ENCODE measurements at places on chromosomes 16 and 17.
A peak's percentile ranks its signal among the peaks of the same experiment; 100 is the strongest.

DNA sequence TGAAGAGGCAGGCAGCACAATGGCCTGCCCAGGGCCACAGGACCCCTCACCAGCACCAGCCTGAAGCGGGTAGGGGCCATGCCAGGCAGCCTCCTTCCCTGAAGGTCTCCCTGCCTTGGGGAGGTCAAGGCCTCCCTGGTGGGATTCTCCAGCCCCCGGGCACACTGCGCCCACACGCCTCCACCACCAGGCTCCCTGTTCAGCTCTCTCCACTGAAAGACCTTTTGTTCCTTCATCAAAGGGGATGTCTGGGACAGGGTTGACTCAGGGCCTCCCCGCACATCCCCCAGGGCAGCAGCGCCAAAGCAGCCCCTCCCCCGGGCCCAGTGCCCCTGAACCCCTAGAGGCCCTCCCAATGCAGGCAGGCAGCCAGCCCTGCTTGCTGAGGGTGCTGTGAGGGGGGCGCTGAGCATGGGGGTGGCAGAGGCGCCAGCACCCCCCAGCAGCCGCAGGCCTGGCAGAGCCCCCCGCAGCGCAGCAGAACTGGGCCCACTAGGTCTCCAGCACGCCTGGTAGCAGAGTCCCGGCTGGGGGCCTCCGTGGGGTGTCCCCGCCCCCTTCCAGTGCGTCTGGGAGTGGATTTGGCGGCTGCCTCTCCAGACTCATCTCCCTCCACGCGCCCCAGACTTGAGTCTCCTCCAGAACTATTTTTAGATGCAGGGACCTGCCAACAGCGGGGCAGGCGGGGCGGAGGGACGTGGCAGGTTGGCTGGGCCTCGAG lies 13.1 kb downstream of the BCAR1 start:
- DNase-seq: peak; percentile 94

- DNase-seq: peak; percentile 71
These were observed 211.9 kb downstream of the PRKCA start for GRCh38 chr17:66514227-66514806.

GRCh38 chr16:89013111-89013510 lies 36.1 kb upstream of the CBFA2T3 start:
- no peak for DNase-seq

DNA sequence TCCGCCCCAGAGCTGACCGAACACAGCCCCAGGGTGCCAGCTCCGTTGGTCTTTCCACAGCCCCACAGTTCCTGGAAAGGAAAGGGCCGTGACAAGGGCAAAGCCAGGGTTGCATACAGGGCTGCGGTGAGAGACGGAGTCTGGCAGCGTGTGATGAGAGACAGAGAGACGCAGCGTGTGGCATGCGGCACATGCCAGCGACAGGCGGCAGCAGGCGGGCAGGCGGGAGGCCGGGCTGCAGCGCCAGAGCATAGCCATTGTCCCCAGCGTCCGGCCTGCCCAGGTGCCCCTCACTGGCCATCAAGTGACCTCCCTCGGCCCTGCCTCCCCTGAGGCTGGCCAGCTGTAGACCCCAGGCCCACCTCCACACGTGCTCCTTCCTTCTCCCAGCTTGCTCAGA lies 8.6 kb downstream of the RTN4RL1 start:
- no peak for DNase-seq

- no peak for DNase-seq
These were observed 8.6 kb upstream of the MYLK3 start for GRCh38 chr16:46756772-46757171.

- no peak for DNase-seq
These were observed 299.8 kb downstream of the CNTNAP4 start for GRCh38 chr16:76577003-76577402.

DNA sequence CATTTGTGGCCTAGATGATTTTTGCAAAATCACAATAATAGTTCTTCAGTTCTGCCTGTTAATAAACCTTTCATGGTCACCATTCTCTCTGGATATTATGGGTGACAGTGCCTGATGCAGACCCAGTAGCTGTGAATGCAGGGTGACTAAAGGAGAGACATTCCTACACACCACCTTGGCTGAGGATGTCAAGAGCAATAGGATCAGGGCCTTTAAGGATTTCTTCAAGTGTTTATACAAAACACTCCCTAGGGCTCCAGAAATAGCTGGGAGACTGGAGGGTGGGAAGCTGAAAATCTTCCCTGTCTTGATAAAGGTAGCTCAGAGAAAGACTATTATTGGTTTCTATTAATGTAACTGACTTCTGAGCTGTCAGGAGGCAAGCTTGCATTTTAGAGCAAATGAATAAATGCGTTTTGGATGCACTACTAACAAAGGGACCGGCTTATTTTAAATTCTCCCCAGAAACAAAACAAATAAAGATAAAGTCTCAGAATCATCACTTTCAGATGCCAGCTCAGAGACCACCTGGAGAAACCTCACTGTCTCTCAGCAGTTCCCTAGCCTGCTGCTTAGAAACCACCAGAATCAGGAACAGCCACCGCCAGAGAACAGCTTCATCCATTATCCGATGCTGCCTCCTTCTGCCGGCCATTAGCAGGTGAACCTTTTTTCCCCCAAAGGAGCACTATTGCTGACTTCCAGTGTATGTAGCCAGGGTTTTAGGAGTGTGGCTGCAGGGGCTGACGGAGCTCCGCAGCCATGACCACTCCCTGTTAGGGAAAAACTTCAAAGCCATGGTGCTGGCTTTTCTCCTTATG lies 171.4 kb upstream of the DYNLRB2 start:
- peak; percentile 59 for DNase-seq

DNA sequence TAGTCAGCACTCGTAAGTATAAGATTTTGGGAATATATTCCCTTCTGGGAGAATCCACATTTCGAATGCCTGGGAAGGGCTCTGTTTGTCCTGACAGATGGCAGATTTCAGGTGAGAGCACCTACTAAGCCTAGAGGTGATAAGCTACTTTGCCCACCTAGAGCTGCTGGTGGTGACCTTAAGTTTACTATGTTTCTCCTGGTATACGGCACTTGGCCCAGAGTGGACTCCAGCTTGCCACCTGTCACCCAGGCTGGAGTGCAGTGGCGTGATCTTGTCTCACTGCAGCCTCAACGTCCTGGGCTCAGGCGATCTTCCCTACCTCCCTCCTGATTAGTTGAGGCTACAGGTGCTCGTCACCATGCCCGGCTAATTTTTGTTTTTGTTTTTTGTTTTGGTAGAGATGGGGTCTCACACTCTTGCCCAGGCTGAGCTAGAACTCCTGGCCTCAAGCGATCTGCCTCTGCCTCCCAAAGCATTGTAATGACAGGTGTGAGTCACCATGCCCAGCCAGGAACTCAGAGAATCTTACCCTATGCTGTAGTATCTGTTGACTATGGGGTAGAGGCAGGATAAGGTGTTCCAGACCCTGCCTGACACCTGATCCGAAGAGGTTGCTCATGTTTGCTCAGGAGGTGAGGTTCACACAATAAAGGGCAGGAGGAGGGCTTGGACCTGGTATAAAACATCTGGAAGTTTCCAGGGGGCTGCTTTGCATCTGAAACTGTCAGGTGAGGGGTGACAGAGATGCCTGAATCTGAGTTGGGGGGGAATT lies at the start of gene ZG16:
Gene ZG16, plus strand, starts transcription at position 681 of the 775 bp plus-strand sequence. CDS start 1,011 bp downstream, outside the sequence.
- no peak for DNase-seq
